ENCODE measurements at places on chromosomes 1 and 21. TPM values are rescaled to one million over a fixed set of nuclear protein-coding genes. Genes with fewer than 3 reads are reported as not detected.

DNA sequence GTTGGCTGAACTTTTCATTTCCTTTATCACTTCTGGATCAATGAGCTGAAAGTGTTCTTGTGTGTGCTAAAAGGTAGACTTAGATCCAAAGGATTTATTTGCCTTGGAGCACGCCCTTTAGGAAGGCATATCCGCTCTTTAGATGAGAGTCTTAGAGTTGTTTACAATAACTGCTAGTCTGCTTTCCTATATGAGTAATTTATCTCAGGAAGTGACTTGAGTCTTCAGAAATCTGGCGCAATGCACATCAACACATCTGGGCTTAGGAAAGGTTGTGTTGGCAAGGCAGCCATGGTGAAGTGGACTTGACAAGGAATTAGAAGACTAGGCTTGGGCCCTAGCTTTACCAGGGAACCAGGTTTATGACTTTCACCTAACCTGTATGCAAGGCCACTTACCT, 204.1 kb upstream of the PTGFR start:
- peak; percentile 58 for DNase-seq

DNA sequence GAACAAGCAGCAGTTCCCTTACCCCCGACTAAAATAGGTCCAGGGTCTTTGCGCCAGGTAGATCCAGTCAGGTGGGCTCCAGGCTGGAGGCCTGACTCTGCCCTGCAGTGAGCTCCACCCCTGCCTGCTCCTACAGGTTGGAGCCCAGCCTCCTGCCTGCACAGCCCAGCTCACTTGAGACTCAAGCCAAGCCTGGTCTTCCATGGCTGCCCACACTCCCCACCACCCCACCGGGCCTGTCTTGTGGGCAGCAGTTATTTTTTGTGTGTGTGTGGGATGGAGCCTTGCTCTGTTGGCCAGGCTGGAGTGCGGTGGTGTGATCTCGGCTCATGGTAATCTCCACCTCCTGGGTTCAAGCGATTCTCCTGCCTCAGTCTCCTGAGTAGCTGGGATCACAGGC, 28.5 kb downstream of the RAP1GAP start:
- DNase-seq, result no peak

- DNase-seq, result no peak
Observed at GRCh38 chr1:950268-950667, 8.8 kb downstream of the NOC2L start.

Gene FCN3
- not detected for total RNA-seq

DNA sequence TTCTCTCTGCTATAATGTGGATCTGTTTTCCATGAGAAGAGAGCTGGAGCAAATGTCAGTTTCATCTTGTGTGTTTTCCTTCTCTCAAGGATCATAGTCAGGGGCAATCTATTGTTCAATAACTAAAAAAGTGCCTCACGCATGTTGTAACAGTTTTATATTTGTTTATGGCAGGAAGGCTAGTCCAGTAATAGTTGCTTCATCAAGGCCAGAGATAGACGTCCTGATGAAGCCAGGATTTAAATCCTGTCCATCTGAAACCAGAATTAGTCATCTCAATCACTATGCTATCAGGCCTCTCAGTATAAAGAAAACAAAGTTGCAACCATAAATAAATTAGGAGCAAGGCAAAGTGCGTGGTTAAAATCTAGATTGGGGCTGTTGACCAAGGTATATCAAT, 30.2 kb upstream of the DUSP10 start:
- DNase-seq, result no peak

GRCh38 chr1:163768576-163768975, 446.8 kb downstream of the NUF2 start:
- DNase-seq, result no peak

Gene NEXN
- 17.6 TPM for total RNA-seq

Gene SYT14
- total RNA-seq, result 0.08 TPM

DNA sequence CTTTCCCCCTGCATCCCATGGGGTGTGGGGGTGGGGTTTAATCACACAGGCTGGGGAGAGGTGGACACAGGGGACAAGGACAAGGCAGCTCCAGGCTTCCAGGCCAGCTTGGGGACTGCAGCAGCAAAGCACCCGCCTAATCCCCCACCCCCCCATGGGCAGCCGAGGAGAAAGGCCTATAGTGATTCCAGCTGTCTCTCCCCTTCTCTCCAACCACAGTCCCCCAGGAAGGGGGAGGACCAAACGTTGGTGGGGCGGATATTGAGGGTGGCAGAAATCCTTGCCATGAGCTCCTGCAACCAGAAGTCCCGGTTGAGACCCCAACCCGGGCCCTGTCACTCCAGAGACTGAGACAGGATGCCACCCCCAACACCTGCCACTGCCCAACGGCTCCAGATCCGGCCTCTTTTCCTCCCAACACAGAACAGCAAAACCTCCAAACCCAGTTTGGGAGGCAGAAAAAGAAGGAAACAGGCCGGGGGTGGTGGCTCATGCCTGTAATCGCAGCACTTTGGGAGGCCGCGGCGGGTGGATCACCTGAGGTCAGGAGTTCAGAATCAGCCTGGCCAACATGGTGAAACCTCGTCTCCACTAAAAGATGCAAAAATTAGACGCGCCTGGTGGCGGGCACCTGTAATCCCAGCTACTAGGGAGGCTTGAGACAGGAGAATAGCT, 1.7 kb downstream of the EPHA2 start:
- no peak for DNase-seq

Gene DCST2
- not detected for total RNA-seq

DNA sequence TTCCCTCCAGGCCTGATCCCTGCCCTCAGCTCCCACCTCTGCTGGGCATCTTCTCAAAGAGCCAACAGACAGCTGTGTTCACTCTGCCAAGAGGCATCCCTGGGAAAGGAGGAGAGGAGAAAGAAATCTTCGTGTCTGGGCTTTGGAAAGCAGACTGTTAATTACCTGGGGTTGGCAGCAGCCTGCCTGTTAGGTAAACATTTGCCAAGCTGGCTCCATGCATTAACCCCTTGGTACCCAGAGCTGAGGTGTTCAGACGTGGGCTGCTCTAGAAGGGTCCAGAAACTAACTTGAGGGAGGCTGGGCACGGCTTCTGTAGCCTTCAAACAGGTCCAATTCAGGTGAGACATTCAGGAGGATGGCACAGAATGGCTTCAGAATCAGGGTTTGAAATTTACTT, 8.7 kb upstream of the EXTL1 start:
- DNase-seq, result no peak

Gene VHLL
- total RNA-seq, result not detected

DNA sequence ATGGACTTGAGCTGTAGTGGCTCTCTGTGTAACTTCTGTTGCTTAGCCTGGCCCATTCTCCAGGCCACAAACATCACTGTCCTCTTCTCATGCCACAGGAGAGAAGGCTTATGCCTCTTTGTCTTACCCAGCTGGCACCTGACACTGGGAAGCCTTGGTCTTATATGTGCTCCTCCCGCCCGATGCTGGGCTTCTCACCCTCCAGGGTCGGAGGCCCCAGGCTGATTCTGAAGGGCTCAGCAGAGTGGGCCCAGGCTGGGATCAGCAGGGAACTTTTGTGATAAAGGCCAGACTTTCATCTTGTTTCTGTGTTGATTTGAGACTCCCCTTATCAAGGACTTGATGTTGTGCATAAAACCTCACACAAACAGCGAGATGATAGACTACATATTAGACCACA, 29.8 kb downstream of the TRPM2 start:
- no peak for DNase-seq

Gene KRTAP12-2
- total RNA-seq, result not detected

DNA sequence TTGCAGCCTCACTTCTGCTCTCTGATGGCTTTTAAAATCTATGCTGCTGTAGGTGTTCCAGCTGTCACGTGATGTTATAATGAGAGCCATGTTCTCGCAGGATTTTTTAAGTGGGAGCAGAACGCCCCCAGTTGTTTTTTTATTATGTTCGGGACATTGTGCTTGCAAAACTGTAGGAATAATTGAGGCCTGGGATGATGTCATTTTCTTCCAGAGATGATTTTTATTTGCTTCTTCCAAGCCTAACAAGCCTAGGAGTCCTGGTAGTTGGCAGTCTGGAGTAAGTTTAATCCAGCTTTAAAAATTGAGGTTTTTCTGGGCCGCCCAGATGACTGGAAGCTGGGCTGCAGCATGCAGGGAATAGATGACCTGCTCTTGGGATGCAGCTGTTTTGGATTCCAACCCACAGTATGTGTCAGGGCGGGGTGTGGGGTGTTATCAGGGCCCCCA, 34.6 kb upstream of the CHIT1 start:
- DNase-seq, result peak; percentile 41

DNA sequence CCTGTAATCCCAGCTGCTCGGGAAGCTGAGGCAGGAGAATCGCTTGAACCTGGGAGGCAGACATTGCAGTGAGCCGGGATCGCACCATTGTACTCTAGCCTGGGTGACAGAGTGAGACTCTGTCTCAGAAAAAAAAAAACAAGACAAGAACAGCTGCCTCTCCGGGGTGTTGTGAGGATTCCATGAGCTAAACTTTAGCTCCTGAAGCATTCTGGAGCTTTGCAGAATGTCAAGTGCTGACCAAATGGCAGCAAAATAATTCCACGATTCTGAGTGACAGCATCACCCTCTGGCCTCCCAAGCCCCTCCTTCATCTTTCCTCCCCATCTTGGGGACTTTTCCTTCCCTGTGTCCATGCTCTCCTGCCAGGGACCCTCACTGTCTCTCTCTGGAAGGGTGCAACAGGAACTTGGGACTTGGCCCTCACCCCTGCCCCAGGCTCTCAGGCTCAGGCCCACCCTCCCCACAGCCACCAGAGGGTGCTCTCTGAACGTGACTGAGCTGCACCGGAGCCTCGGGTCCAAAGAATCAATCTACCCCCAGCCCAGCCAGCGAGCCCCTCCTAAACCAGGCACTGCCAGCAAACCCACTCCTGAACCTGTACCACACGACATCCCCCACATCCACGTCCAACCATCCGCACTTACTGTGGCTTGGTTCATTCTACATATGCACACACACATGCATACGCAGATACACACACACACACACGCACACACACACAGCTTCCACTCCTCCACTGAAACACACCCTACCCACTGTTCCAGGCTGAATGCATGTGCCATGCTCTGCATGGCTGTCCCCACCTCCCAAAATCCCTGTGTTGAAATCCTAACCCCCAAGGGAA, 45.7 kb downstream of the ACOT7 start:
- peak; percentile 36 for DNase-seq

DNA sequence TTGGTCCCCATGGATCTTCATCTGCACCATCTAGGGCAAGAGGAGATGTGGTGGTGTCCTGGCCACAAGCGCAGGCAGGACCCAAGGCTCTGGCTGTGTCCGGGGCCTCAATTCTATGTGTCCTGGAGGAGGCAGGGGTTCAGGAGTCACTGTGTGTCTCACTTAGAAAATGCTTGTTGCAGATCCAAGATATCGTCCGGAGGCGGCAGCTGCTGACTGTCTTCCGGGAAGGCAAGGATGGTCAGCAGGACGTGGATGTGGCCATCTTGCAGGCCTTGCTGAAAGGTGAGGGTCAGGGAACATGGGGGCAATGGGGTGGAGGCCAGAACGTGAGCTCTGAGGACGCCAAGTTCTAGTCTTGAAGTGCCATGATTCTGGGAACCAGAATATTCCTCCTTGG, 29.1 kb downstream of the TRPM2 start:
- DNase-seq, result no peak

DNA sequence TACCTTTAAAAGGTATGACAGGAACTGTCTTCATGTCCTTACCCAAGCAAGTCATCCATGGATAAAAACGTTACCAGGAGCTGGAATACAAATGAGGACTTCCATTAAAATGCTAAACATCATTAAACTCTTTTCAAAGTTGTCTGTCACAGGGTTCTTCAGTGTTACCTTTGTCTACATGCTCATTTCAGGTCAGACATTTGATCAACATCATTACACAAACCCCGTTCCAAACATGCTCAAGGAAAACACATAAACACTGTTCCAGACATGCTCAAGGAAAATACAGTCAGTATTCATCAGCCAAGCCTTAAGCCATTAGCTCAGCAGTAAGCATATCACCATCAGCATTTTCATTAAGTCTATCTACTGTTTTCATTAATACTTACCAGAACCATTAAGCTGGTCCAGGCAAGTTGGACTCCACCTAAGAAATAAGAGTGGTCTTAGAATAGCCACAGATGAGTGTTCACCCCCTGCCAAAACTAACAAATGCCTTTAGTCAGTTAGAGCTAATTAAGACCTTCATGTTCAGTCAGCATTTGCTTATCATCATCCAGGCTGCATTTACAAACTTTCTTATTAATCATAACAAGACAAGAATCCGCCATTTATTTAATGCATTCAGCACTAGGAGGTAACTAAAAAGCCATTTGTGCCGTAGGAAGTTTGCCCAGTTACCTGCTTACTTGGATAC, 2.2 kb downstream of the GAS5 start:
- DNase-seq, result no peak

DNA sequence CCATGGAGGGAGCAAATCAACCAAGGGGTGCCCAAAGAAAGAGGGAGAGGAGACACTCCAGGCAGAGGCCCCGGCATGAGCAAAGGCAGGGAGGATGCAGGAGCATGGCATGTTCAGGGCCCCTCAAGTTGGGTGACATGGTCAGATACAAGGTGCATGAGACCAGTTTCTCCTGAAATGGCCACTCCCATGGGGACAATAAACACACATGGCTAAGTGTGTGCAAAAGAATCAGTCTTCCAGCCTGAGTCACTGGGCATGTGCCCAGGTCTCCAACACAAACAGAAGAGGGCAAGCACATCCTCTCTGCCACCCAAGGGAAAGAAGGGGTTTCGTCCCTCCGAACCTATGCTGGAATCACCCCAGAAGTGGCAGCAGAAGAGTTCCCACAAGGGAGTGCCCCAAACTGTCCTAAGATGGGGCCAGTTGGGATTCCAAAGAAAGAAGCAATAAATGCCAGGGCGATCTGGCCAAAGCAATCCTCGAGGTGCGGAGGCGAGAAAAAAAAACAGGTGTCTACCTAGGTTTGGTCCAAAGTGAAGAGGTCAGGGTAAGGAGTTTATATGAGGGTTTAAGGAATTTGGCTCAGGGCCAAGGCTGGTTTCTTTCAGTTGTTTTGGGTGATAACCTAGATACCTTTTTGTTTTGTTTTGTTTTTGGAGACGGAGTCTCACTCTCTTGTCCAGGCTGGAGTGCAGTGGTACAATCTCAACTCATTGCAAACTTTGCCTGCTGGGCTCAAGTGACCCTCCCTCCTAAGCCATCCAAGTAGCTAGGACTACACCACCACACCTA, 13.2 kb downstream of the CASP9 start:
- DNase-seq, result peak; percentile 13

DNA sequence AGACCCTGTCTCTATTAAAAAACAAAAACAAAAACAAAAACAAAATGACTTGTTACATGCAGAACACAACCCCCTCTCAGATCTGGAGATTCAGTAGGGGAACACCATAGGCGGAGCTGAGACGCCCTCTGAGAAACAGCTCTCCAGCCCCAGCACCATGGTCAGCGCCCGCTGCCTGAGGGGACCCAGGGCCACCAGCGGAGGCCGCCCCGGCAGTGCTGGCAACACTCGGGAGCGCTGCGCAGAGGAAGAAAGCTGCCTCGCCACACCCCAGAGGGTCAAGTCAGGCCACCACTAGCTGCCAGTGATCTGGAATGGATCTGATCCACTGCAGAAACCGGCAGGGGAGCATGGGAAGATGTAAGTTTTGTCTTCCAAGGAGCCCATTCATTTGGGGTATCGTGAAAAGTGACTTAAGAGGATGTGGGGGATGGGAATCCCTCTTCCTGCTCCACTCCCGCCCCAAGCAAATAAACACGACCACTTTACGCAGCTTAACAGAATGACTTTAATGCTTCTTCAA, 3.1 kb downstream of the ACTA1 start:
- DNase-seq, result peak; percentile 35
